ENCODE measurements at places on chromosomes 3 and 15.

DNA sequence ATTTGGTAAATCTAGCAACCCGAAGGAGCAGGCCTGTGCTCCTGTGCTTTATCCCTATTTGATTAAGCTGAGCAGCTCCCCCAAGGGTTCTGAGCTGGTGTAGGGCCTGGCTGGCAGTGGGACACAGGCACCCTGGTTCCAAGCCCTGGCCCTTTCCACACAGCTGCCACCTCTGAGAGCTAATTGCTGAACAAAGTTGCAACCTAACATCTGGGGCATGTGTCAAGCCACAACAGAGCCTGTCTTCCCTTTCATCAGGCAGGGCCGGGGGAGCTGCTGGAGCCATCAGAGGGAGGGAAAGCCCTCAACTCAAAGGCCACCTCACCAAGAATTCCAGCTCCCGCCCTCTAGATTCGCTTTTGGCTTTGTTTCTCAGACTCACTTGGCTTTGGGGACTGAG lies 17.1 kb upstream of the MRPS22 start:
- no peak for DNase-seq

- DNase-seq, result peak; percentile 24
Measured at GRCh38 chr3:187740421-187741399, 4.6 kb downstream of the BCL6 start.

DNA sequence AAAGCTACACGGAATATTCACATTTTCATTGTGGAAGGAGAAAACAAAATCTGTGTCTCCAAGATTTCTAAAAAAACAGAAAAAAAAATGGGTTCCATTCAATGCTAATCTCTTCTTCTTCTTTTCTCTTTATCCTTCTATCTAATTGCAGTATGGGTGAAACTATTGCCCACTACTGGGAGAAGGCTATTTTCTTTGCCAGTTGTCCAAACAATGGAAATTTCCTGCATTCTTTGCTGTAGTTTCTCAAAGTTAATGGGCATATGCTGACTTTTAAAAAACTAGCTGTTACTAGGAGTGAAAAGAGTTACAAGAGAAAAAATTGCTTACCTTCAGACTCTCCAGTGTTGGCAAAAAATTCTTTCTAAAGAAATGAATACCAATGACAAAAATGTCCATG lies 179.3 kb upstream of the ANKRD28 start:
- DNase-seq, result no peak

DNA sequence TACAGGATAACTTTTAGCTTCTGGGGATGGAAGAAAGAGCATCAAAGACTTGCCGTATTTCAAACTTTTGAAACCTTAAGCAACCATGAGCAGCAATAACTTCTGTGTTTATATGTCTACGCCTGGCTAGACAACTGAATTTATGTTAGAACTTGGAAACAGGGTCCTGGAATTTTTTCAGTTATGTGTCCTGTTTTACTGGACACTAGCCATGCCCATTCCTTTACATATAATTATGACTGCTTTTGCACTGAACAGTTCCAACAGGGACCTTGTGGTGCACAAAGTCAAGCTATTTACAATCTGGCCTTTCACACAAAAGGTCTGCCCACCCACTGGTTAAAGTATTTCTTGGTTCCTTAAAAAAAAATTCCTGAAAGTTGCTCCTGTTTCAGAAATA lies 37.1 kb downstream of the TJP1 start:
- no peak for DNase-seq

GRCh38 chr15:90581771-90582352 lies 52.1 kb downstream of the CRTC3 start:
- DNase-seq, result no peak

GRCh38 chr3:117281371-117281770 lies 571.8 kb downstream of the TUSC7 start:
- no peak for DNase-seq

- no peak for DNase-seq
Measured at GRCh38 chr15:70160803-70161565, 63.3 kb upstream of the TLE3 start.

DNA sequence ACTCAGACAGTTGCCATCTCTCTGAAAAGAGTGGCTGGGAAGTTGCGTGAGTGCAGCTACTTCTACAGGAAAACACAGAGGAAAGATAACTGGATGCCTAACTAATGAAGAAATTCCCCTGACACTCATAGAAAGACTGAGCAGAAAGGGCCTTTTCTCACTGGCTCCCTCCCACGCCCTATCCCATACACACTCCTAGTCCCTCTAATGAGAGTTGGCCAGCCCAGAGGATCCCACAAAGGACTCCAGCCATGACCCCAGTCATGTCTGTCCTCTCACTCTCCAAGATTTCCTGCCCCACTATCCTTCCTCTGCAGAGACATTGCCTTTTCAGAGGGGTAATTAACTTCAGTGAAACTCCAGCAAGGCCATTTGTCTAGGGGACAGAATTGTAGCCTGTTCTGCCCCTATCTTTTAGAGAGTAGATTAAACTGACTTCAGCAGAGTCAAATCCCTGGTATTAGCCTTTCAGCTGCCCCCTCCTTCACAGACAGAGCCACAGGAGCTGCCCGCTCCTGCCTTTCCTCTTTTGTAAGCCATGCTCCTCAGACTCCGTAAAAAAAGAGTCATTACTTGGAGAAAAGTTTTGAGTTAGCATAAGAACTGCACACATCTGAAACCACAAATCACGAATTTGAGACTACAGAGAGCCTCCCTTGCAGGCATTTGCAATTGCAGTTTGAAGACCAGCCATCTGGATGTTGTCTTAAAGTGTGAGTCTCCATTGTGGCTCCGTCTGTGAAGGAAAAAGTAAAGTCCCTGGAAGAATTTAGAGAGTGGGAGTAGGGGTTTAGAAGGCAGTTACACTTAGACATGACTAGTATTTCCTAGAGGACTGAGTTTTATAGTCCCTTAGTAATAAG lies 129.1 kb upstream of the SEMA6D start:
- no peak for DNase-seq

- DNase-seq, result no peak
Measured at GRCh38 chr3:184691397-184692231, 20.2 kb downstream of the MAGEF1 start.

- no peak for DNase-seq
Measured at GRCh38 chr3:155658671-155659261, 86.1 kb downstream of the PLCH1 start.

GRCh38 chr15:32659340-32660155 lies 18.0 kb downstream of the SCG5 start:
- no peak for DNase-seq

DNA sequence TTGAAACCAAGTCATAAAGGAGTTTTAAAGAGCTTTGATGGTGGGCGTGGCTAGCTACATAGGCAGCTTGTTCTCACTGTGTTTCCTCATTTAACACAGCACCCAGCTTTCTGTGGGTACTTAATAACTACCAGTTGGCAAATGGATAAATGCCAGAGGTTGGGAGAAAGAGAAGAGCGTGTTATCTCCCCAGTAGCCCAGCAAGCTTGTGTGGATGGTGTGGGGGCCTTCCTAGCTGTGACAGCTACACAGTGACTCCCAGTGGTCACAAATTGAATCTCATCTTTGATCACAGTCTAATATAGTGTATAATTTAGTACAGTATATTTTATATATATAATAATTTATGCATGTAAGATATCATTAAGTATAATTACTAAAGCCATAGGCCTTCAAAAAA lies 984.1 kb downstream of the EPHA3 start:
- peak; percentile 81 for DNase-seq

DNA sequence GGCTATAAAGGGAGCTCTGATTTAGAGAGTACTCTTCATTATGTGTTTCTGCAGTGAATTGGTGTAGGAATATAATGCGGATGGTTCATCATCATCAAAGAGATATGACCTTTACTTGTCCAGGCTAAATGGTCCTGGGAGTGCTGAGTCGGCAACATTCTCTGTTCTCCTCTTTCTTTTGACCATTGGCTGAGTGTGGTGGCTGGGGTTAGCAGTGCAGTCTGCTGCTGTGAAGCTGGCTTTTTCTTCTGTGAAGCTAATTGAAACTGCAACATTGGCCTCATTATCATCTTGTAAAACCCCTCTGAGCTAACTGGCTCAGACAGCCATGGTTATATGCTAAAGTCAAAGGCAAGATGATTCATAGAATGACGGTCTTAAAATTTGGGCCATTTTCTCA lies 83.8 kb downstream of the THRB start:
- DNase-seq, result no peak

GRCh38 chr3:15291589-15292541 lies 40.5 kb downstream of the SH3BP5 start:
- no peak for DNase-seq

- DNase-seq, result no peak
Measured at GRCh38 chr3:102941786-102942185, 507.0 kb downstream of the ZPLD1 start.

- DNase-seq, result no peak
Measured at GRCh38 chr3:45906681-45907407, 20.5 kb downstream of the CCR9 start.

GRCh38 chr3:149678351-149678950 lies 20.6 kb upstream of the WWTR1 start:
- no peak for DNase-seq

- DNase-seq, result no peak
Measured at GRCh38 chr15:75349851-75350588, 3.2 kb downstream of the NEIL1 start.

- DNase-seq, result no peak
Measured at GRCh38 chr3:194117104-194117845, 18.7 kb upstream of the HES1 start.

GRCh38 chr3:25177041-25177440 lies 251.0 kb upstream of the RARB start:
- no peak for DNase-seq

GRCh38 chr3:33491721-33492120 lies 51.5 kb upstream of the UBP1 start:
- DNase-seq, result no peak

GRCh38 chr15:63050731-63051155 lies 8.2 kb downstream of the TPM1 start:
- no peak for DNase-seq

- DNase-seq, result no peak
Measured at GRCh38 chr3:113405180-113405579, 36.1 kb downstream of the CFAP44 start.

- no peak for DNase-seq
Measured at GRCh38 chr3:154364849-154365248, 40.6 kb upstream of the DHX36 start.

GRCh38 chr3:188351648-188352047 lies 197.7 kb downstream of the LPP start:
- DNase-seq, result no peak

- DNase-seq, result no peak
Measured at GRCh38 chr15:94526071-94526689, 294.8 kb downstream of the MCTP2 start.

GRCh38 chr3:112813723-112814171 lies 32.9 kb downstream of the CD200R1L start:
- no peak for DNase-seq

DNA sequence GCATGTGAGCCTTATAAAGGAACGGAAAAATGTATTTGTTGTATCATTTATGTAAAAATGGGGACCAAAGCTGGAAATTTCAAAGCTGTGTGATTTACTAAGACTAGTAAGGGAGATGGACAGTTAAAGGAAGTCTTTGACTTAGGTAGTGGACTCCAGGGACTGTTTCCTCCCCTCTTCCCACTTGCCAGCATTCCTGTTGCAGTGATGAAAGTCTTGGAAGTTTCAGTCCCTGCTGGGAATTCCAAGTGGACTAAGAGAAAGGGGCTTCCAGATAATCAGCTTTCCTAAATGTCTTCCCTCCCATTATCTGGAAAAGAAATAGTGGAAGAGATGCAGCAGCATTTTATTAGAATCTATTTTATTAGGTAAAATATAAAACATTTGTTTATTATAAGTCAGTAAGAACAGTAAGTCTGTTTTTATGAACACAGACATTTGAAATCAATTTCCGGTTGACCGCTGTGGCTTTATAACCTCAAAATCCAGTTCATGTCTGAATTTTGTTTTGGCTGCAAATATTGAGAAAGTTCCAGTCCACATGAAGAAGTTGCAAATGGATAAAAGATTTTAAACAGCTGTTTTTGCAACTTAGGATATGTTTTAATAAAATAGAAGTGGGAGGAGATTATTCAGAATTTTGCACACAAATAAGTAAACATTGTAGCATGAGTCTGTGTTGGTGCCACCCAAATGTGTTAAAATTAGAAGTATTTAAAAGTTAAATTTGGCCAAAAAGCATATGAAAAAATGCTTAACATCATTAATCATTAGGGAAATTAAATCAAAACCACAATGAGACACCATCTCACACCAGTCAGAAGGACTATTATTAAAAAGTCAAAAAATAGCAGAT lies 141.8 kb downstream of the IL20RB start:
- DNase-seq, result no peak

DNA sequence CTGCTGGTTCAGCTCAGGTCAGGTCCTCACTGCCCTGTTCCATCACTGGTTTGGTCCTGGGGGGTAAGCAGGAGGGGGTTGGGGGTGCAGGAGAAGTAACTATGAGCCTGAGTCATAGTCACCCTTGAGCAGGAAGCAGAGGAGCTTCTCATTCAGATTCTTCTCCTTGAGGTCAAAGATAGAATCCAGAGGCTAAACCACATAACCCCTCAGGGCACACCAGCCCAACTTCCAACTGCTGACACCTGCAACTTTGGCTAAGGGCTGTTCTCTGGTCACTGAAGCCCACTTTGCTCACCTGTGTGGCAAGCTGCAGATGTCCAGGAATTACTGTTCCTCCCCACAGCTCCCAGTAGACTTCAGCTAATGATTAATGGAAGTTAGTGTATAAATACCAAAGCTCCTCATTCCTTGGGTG lies 48.8 kb upstream of the LRRFIP2 start:
- no peak for DNase-seq

- no peak for DNase-seq
Measured at GRCh38 chr3:146178006-146178689, 17.2 kb upstream of the PLOD2 start.

DNA sequence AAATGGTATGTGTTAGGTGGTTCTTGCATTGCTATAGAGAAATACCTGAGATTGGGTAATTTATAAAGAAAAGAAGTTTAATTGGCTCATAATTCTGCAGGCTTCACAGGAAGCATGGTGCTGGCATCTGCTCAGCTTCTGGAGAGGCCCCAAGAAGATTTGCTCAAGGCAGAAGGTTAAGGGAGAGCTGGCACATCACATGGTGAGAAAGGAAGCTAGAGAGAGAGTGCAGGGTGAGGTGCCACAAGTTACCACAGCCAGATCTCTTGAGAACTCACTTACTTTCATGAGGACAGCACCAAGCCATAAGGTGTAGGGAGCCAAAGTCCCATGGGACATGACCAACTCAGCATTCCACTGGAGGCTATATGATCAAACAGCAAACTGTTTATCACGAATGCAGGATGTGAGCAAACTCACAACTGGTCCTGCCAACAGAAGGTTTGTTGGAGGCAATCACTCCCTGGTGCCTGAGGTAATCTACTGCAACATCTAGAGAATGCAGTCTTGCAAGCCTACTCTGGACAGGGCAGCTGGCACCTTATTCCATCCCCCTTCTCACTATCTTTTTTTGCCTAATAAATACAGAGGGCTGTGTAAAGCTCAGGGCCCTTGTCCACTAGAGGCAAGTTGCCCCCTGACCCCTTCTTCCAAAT lies 28.1 kb upstream of the CCR2 start:
- DNase-seq, result no peak

DNA sequence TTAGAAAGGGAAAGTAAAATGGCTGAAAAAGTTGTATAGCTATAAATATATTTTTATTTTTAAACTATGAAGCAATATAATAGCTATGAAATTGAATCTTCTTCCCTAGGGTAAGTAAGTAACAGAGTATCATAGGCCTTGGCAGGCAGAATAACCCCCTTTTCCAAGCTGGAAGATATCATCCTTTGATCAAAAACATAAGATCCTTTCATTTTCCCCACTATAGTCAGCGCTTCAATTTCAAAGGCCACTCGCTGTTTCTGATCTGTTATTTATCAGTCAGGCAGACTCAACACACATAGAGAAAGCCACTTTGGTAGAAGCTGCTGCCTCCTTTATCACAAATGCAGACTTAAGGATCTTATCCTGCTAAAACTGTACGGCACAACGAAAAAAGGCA lies 74.0 kb upstream of the UBE2E2 start:
- no peak for DNase-seq
